ENCODE measurements at places on chromosomes 11 and 22. TPM values are rescaled to one million over a fixed set of nuclear protein-coding genes. Genes with fewer than 3 reads are reported as not detected.

DNA sequence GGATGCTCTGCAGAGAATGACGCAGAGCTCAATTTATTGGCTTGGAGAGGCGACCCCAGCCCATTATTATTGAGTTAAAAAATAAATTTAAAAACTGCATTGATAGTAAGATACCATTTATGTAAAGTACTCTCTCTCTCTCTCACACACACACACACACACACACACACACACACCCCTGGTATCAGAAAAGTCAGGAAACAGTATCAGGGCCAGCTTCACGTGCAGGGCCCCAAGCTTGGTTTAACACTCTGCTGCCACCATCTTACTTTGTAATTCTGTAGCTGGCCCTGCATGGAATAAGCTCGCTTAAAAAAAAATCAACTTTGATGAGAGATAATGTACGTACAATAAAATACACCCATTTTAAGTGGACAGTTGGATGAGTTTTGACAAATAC is 59.8 kb upstream of the CD5 start:
- no peaks in the 10 kb centered on the region for H3K27me3 ChIP-seq
- no peak for DNase-seq
- no peaks in the 10 kb centered on the region for H3K36me3 ChIP-seq
- peak overlapping the region; percentile 28 for H3K4me3 ChIP-seq

The MUC6 gene
- not detected for total RNA-seq

GRCh38 chr22:26174280-26174679 is 5.0 kb downstream of the SEZ6L start:
- no peak overlapping the region for H3K27ac ChIP-seq
- peaks cover 13% of the 10 kb centered on the region for H3K27me3 ChIP-seq
- no peak overlapping the region for H3K4me3 ChIP-seq
- H3K36me3 ChIP-seq: no peaks in the 10 kb centered on the region
- no peak for DNase-seq
- peaks cover 10% of the 10 kb centered on the region for H3K4me1 ChIP-seq

DNA sequence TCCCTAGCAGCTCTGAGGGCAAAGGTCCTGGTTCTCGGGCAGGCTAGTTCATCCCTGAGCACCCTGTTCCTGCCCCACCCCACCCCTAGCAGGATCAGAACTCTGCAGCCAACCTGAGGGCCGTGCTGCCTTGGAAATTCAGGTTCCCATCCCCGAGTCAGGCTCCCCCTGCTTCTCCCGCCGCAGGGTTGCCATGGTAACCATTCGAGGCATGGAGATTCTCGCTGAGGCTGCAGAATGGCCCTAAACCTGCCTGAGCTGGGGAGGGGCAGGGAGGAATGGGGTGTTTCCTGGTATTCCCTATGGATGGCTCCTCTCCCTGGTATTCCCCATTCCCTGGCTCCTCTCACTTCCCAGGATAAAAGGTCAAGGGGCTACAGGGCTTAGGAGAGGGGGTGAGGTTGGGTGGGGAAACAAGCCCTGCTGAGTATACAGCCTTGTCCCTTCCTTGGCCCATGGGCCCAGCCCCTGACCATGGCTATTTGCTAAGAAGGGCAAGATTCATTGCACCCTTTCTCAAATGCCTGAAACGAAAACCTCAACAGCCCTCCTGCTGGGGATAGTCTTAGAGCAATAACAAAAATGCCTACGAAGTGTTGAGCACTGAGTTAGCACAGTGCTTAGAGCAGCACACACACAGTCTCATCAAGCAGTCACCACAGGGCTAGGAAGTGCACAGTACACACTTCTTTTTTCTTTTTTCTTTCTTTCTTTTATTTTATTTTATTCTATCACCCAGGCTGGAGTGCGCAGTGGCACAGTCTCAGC is 58.7 kb downstream of the CHST1 start:
- no peaks in the 10 kb centered on the region for H3K36me3 ChIP-seq
- no peak for DNase-seq
- no peak overlapping the region for H3K27ac ChIP-seq

GRCh38 chr11:108775324-108775723 is 110.5 kb downstream of the DDX10 start:
- no peak overlapping the region for H3K27ac ChIP-seq
- peaks cover 9% of the 10 kb centered on the region for H3K4me1 ChIP-seq
- DNase-seq: no peak
- H3K36me3 ChIP-seq: no peaks in the 10 kb centered on the region
- no peak overlapping the region for H3K4me3 ChIP-seq

DNA sequence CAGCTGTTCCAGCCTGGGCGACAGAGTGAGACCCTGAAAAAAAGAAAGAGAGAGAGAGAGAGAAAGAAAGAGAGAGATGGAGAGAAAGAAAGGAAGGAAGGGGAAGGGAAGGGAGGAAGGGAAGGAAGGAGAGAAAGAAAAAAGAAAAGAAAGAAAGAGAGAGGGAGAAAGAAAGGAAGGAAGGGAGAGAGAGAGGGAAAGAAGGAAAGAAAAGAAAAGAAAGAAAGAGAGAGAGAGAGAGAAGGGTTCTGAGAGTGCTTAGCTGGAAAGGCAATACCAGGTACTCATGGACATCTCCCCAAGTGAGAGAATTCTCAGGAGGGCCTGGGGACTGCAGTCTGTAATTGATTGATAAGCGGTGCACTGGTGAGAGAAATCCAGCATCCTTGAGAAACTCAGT is 12.8 kb upstream of the PRAME start:
- H3K27ac ChIP-seq: no peak overlapping the region
- no peaks in the 10 kb centered on the region for H3K36me3 ChIP-seq
- no peaks in the 10 kb centered on the region for H3K27me3 ChIP-seq
- DNase-seq: no peak

GRCh38 chr11:118757876-118758399 is 33.0 kb downstream of the DDX6 start:
- no peak for DNase-seq
- H3K27ac ChIP-seq: no peak overlapping the region
- H3K36me3 ChIP-seq: peaks cover 100% of the 10 kb centered on the region
- H3K4me1 ChIP-seq: no peaks in the 10 kb centered on the region

The OVCH2 gene
- total RNA-seq: not detected

GRCh38 chr11:22780952-22781593 is 48.5 kb downstream of the SVIP start:
- no peak overlapping the region for H3K4me3 ChIP-seq
- no peaks in the 10 kb centered on the region for H3K4me1 ChIP-seq
- DNase-seq: no peak
- no peaks in the 10 kb centered on the region for H3K27me3 ChIP-seq

The BLID gene
- total RNA-seq: not detected

The PDGFB gene
- total RNA-seq: 6.1 TPM

DNA sequence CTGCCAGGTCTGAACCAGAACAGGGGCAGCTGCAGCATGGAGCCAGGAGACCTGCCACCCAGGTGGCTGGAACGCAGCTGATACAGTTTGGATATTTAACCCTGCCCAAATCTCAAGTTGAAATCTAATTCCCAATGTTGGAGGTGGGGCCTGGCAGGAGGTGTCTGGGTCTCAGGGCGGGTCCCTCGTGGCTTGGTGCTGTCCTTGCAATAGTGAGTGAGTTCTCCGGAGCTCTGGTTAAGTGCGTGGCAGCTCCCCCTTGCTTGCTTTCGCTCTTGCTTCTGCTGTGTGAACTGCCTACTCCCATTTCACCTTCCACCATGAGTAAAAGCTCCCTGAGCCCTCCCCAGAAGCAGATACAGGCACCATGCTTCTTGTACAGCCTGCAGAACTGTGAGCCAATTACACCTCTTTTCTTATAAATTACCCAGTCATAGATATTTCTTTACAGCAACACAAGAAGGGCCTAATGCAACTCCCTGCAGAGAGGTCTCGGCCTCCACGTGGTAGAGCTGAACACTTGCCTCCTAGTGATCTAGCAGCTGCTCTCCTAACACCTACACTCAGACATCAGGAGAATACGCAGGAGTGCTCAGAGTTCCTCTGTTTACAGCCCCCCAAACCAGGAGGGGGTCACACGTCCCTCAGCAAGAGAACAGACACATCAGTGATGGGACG is 203.7 kb downstream of the CTTN start:
- no peaks in the 10 kb centered on the region for H3K27me3 ChIP-seq
- no peaks in the 10 kb centered on the region for H3K4me1 ChIP-seq
- no peaks in the 10 kb centered on the region for H3K36me3 ChIP-seq
- H3K4me3 ChIP-seq: no peak overlapping the region

DNA sequence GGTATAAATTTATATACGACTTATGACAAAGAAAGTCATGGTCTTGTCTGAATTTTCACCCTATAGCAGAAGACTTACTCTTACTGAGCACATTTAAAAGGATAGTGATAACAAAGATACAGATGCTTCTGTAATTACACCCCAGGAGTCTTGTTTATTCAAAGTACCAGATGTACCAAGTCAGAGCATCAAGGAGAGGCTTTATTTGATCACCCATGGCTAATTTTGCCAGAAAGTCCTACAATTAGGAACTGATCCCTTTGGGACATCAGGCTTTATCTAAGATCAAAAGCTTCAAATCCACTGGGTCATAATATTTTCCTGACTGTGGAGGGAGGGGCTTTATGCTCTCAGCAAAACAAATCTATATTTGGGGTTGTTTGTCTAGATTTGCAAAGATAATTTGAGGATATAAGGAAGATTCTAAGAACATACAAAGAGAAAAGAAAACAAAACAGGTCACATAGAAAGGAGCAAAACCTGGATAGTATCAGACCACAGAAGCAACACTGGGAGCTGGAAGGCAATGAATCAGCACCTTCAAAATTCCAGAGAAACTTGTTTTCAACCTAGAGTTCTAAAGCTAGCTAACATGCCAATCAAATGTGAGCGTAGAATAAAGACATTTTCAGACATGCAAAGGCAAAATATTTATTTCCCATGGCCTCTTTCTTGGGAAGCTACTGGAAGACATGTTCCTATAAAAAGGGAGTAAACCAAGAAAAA is 124.8 kb upstream of the CSNK2A3 start:
- H3K36me3 ChIP-seq: no peaks in the 10 kb centered on the region
- no peak overlapping the region for H3K27ac ChIP-seq
- H3K4me3 ChIP-seq: no peak overlapping the region
- H3K4me1 ChIP-seq: peaks cover 8% of the 10 kb centered on the region
- no peaks in the 10 kb centered on the region for H3K27me3 ChIP-seq
- no peak for DNase-seq

The NPAS4 gene
- not detected for total RNA-seq

DNA sequence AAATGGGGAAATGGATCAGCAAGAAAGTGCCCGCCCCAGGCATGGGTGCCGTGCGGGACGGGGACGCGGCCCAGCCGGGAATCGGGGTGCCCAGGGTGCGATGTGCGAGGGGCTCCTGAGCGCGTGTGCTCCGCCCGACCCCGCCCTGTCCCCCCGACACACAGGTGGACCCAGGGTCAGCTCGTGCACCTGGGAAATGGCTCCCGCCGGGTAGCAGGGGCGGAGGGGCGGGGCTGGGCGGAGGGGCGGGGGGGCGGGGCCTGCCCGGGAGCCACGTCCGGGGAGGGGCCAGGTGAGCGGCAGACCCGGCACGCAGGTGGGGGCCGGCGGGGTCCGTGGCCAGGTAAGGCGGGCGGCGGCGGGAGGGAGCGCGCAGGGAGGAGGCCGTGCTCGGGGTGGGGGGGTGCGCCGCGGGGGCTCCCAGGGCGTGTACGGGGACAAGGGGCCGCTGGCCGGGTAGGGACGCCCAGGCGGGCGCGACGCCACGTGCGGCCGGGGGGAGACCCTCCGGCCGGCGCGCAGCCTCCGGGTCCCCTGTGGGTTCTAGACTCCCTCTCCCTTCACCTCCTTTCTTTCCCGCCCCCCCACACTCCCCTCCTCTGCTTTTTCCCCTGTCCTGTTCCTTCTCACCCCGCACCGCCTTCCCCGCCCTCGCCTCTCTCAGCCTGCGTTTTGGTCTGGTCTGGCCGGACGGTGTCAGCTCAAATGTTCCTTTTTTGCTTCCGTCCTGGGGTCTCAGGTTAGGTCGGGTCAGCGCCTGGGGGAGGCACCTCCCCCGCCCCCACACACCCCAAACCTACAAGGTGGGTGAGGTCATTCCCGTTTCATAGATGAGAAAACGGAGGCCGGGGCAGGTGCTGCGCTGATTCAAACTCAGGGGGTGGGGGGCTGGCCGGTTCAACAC is at the start of gene ARHGAP8:
Gene ARHGAP8 (plus strand): TSS at position 291 of the 904 bp plus-strand sequence. CDS start 33,953 bp downstream, outside the sequence.
- peaks cover 7% of the 10 kb centered on the region for H3K27me3 ChIP-seq
- H3K36me3 ChIP-seq: no peaks in the 10 kb centered on the region
- DNase-seq: no peak
- H3K4me1 ChIP-seq: peaks cover 21% of the 10 kb centered on the region
- peak within 1 kb of the TSS; percentile 72 for H3K4me3 ChIP-seq

DNA sequence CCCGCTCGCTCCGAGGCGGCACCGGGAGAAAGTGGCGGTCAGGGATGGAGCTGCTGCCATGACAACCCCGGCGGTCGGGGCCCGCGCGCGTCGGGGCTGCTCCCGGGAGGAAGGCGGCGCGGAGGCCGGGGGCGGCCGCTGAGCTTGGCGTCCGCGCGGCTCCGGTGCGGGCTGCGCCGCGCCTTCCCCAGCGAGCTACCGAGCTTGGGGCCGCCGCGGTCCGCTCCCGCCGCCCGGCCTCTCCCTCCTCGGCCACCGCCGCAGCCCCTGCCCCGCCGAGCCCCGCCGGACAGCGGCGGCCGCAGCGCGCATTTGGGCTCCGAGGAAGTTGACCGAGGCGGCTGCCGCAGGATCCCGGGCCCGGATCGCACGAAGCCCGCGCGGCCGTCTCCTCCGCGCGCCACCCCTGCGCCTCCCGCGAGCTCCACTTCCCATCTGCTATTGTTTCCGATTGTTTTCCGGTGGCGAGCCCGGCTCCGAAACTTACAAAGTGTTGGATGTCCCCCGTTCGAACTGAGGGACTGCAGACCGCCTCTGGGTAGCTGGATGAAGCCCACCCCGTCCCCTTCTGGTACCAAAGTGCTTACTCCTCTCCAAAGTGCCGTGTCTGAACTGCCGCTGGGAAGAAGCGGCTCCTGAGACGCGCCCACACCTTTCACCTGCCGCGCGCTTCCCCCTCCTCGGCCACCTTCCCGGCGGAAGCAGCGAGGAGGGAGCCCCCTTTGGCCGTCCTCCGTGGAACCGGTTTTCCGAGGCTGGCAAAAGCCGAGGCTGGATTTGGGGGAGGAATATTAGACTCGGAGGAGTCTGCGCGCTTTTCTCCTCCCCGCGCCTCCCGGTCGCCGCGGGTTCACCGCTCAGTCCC is 540.3 kb downstream of the NTM start:
- peak overlapping the region; percentile 63 for H3K4me3 ChIP-seq
- H3K27me3 ChIP-seq: no peaks in the 10 kb centered on the region
- H3K4me1 ChIP-seq: no peaks in the 10 kb centered on the region
- no peaks in the 10 kb centered on the region for H3K36me3 ChIP-seq

DNA sequence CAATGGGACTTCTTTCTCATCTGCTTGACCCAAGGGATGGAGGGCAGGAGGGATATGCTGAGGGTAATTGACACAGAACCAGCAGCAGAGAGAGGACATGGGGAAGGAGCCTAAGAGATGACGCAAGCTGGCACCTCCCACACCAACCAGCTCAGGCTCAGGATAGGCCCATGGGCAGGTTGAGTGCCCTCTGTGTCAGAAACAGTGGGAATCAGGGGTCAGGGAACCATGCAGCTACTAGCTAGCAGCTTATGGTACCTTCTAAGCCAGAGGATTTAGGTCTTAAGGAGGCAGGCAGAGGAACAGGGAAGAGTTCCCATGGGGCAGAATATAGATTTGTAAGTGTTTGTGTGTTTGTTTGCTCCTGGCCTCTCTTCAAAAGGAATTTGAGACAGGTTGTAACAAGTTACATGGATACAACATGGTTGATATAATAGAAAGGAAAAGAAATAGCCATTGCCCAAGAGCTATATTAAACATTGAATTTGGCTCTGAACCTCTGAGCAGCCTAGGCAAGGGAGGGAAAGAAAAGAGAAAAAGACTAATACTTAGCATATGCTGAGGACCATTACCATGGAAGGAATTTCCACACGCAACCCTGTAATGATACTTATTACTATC is 39.9 kb upstream of the NAV2 start:
- H3K27me3 ChIP-seq: no peaks in the 10 kb centered on the region
- no peak for DNase-seq

The OR52H1 gene
- total RNA-seq: not detected

GRCh38 chr11:9293646-9294045 is 20.7 kb downstream of the TMEM41B start:
- no peaks in the 10 kb centered on the region for H3K27me3 ChIP-seq
- H3K4me1 ChIP-seq: no peaks in the 10 kb centered on the region
- DNase-seq: no peak
- peaks cover 73% of the 10 kb centered on the region for H3K36me3 ChIP-seq
- H3K27ac ChIP-seq: no peak overlapping the region
- H3K4me3 ChIP-seq: no peak overlapping the region
